ENCODE measurements at places on chromosomes 6 and 20. TPM values are rescaled to one million over a fixed set of nuclear protein-coding genes. Genes with fewer than 3 reads are reported as not detected.

GRCh38 chr20:16479666-16480065, 93.6 kb downstream of the KIF16B start:
- peak; percentile 29 for DNase-seq

DNA sequence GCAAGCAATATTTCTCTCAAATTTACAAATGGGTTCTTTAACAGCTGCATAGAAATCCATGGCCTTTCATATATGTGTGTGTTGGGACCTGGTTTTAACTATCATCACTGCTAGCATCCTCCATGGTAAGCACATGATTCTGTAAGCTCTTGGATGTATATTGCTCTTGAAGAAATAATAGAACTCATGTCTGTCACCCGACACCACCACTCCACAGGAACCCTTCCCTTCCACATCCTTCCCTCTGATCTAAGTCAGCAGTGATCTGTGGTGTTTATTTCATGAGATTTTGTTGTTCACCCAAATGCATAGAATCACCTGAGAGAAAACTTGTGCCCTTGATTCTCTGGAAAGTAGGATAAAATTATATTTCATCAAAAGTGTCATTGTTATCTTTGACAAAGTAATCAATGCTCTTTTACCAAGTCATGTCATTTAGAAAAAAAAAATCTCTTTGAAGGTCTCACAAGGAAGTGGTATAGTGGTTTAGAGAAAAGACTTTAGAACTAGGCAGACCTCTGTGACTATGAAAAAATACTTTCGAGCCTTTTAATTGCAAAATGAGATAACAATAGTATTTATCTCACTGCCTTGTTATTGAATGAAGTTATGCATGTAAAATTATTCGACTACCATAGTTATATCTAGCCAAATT, 649.8 kb upstream of the SLC35B3 start:
- DNase-seq: no peak

METTL24 gene
- total RNA-seq: 3.7 TPM

- DNase-seq: peak; percentile 26
Observed at GRCh38 chr20:24842918-24843715, 106.0 kb upstream of the CST7 start.

- DNase-seq: no peak
Observed at GRCh38 chr20:34075647-34076046, 36.4 kb downstream of the EIF2S2 start.

Data from lung (tissue), 17 donors.